SK-N-DZ (cell line): ENCODE measurements at places on chromosomes 2 and 18.

DNA sequence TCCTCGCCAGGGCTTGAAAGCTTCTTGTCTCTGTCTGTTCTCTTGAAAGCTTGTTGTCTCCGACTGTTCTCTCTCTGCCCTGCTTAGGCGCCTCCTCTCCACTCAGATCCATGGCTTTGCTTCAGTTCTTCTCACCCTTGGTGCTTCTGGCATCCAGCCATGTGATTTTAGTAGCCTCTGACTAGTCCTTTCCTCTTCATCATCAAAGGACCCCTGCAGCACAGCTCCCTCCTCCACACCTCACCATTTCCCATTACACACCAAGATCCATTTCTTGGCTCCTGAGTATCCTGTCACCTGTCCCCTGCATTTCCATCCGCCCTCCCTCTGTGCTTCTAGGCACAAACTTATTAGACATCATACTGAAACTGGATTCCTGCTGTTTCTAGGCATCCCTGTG is 59.4 kb downstream of the ZNF236 start:
- no peak for DNase-seq

DNA sequence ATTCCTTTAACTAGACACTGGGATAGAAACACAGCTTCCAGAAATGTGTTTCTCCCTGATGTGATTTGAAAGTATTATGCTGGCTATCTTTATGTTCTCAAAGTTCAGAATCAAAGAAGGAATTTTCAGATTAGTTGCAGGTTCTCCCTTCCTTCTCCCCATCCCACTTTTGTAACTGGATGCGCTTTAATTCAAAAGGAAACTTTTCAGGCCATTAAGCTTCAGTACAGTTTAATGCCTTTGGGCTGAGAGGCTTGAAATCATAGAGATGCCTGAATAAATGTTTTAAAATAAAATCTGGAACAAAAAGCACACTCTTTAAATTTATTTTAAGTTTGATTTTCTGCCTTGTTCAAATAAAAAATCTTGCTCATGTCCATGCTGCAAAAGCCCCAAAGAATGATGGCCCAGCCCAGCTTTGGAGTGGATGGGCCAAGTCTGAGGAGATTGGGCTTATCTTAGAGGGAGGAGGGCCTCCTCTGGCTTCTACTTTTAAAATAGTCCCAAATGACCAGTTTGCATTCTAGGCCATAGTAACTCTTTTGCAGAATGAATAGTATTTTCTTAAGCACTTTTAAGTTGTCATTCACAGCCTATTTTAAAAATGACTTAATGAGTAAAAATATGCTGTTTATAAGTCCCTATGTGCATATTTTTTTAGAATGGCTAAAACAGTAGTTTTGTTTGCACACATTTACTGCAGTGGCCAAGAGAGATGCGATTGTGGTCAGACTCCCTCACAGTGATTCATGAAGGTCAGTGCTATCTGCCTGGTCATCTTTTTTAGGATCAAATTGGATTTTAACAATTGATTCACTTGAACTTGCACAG is 129.2 kb downstream of the MTX2 start:
- no peak for DNase-seq

GRCh38 chr18:26656431-26656943 is 108.1 kb upstream of the KCTD1 start:
- no peak for DNase-seq

DNA sequence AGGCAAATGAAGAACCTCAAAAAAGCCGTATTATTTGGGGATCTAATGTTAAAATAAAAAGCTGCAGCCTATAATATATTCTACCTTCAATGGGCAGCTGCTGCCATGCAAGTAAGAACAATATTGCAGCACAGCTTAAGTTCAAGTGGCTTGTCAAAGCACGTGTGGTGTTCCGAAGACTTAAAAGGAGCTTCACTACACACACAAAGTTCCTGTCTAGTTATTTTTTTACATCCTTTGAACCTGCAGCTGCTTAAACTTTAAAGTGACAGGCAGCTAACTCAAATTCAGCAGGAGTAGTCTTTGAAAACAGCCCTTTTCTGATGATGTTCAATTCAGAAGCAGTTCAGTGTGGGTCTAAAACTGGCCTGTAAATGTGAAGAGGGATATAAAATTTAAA is 85.8 kb upstream of the XIRP2 start:
- DNase-seq = no peak

GRCh38 chr18:8561123-8561910 is 47.9 kb upstream of the RAB12 start:
- no peak for DNase-seq

DNA sequence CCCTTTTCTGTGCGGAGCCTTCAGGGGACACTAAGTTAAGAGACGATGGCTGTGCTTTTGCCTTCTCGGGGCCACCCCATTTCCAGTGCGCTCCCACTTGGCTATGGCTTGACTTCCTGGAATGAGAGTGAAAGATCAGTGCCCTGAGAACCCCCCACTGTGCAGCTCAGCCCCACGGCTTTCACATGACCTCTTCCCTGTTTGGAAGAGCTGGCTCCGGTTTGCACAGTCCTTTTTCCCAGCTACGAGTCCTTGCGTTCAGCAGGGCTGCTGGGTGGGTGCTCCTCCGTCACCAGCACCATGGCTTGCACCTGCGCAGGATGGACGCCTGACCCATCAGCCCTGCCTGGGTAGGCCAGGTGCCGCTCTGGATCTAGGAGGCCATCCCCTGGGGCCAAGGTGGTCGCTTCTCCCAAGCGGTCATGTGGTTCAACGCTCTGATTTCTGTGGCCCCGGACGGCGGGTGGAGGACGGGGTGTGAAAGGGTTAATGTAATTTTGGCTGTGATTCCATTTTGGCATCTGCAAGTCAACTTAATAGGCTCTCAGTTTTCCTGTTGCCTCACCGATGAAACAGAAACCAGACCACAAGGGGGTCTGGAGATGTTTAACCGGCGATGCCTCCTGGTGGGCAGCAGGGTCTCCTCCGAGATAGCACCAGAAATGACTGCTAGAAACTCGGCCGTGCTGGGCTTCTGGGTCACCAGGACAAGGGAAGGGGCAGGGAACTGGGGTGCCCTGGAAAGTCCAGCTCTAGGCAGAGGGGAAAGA is 113.1 kb upstream of the HAAO start:
- DNase-seq = peak; percentile 90

GRCh38 chr2:126884861-126885750 is 13.6 kb upstream of the TEX51 start:
- no peak for DNase-seq

- no peak for DNase-seq
Measured at GRCh38 chr18:63684718-63685117, 18.0 kb upstream of the SERPINB11 start.

DNA sequence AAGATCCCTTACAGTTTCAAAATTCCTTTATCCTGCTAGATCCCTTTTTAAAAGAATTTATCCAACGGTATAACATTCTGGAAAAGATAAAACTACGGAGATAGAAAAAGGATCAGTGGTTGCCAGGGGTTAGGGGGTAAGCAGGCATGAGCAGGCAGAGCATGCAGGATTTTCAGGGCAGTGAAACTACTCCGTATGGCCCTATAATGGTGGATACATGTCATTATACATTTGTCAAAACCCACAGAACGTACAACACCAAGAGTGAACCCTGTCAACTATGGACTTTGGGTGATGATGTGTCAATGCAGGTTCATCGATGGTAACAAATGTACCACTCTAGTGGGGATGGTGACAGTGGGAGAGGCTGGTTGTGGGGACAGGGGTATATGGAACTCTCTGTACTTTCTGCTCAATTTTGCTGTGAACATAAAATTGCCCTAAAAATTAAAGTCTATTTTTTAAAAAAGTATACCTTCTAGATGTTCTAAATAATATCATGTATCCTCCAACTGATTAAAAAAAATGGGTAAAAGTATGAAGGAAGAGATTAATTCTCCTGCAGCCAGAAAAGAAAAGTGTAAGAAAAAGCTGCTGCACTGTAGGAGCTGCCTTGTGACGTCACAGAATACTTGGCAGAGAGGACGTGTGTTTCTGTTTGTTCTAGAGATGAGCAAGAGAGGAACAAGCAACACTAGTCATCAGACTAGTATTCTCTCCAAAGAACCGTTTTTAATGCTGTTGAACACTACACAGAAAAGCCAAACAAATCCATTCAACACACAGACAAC is 23.6 kb downstream of the ANKRD44 start:
- DNase-seq = no peak
